Glomerular endothelial cell (primary cell): ENCODE measurements at places on chromosomes 6 and 20. TPM values are rescaled to one million over a fixed set of nuclear protein-coding genes. Genes with fewer than 3 reads are reported as not detected.

Gene PDCD2
- total RNA-seq = 51.8 and 71.0 TPM in 2 replicates

GRCh38 chr6:26268659-26269402 is 96.2 kb upstream of the BTN3A2 start:
- no peak for DNase-seq

DNA sequence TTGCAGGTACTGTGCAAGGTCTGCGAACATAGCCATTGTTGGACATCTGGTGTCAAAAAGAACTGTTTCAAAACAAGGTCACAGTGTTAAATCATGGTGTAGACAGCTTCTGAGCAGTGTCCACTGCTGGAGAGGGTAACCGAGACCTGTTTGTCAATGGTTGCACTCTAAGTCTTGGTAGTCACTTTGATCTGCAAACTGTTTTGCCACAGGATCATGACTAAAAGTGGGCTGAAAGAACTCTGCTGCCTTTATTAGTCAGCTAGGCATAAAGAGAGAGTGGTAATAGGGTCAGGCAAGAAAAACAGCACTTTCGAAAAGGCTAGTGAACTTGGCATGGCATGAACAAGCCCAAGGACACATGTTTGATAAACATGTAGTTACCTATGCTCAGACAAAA is 552.3 kb upstream of the CITED2 start:
- no peak for DNase-seq

Gene TAAR8
- total RNA-seq = not detected in 2 replicates

GRCh38 chr20:35742741-35743523 is 872 bp upstream of the RBM39 start:
- no peak for DNase-seq

Gene TMC2
- not detected in 2 replicates for total RNA-seq

Gene ADTRP
- 1.5 and 2.9 TPM in 2 replicates for total RNA-seq

GRCh38 chr6:36245572-36246061 is 24.2 kb upstream of the PNPLA1 start:
- no peak for DNase-seq

Gene CD2AP
- total RNA-seq = 31.0 and 45.9 TPM in 2 replicates

DNA sequence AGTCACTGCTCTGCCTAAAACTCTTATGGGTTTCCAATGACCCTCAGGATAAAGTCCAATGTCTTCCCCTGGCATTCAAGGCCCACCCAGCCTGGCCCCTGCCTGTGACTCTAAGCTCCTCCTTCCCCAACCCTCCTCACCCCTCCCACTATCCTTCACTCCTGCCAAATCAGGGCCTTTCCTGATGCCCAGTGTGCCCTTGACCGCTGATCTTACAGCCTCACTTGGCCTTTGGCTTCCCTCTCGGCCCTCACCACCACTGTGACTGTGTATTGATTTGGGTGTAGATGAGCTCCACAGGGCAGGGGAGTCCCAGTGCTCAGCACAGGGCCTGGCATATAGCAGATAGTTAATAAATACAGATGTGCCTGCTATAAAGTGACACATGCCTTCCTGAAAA is 115.7 kb downstream of the TOX2 start:
- no peak for DNase-seq
